Cortex of kidney (tissue), 1 donor: ENCODE measurements at places on chromosomes 4 and X.

DNA sequence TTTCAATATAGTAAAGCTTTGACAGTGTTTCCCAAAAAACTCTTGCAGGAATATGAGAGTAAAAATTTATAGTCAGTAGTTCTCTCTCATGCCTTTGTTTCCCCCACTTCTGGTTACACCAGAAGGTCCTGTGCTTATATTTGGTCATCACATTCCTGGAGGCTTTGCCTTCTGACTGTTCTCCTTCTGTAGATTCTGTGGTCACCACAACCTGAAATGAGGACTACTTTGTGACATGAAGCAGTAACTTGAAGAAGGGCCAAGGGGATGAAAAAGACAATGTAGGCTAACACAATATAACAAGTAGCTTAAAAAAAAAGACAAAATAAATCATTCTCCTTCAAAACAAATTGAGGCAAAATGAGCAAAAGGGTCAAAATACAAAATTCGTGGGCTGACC, 366.2 kb upstream of the NR3C2 start:
- no peak for DNase-seq

DNA sequence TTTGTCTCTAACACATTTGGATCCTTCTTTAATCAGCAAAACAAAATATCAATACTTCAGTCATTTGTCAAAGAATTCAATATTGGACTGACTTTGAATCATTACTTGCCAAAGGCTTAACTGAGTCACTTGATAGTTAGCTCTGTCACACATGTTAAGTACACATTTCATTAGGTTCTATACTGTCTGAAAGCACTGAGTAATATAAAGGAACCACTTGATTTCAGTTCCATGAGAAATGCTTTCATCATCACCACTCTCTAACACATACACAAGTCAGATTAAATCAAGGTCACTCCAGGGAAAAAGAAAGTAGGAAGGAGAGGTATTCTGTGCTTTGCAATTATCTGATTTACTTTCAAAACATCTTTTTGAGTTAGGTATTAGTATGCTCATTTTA, 1233.1 kb downstream of the C4orf33 start:
- DNase-seq: no peak

DNA sequence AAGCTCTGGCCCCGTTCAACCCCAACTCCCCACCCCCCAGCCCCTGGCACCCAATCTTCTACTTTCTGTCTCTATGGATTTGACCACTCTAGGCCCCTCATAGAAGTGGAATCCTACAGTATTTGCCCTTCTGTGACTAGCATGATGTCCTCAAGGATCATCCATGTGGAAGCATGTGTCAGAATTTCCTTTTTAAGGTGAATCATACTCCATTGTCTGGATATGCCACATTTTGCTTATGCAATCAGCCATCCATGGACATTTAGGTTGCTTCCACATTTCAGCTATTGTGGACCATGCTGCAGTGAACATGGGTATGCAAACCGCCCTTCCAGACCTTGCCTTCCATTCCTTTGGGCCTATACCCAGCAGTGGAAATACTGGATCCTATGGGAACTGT, 15.5 kb downstream of the CCNQ start:
- no peak for DNase-seq

- DNase-seq: no peak
Measured at GRCh38 chrX:9171841-9172463, 138.0 kb upstream of the FAM9B start.

DNA sequence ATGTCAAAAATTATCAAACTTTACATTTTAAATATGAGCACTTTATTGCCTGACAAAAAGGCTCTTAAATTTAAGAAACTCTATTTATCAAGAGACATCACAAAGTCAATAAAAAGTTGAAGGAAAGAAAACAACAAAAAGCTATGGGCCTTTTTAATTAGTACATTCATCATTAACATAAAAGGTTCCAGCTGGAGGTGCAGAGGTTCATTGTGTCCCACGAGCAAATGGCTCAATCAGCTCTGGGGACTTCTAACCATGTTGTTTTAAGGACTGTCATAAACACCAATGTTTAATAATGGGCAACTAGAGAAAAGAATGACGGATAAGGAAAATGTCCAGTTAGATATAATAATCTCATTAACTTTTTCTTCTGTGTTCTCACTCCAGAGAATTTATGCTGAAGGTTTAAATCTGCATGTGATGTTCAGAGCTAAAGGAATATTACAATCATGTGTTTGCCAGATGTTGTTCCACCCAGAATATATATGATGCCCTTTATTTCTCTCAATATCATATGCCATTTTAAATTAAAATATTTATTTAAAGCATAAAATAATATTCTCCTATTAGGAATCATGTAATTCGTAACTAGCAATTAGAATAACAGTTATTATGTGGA, 840.3 kb upstream of the ADGRL3 start:
- no peak for DNase-seq

DNA sequence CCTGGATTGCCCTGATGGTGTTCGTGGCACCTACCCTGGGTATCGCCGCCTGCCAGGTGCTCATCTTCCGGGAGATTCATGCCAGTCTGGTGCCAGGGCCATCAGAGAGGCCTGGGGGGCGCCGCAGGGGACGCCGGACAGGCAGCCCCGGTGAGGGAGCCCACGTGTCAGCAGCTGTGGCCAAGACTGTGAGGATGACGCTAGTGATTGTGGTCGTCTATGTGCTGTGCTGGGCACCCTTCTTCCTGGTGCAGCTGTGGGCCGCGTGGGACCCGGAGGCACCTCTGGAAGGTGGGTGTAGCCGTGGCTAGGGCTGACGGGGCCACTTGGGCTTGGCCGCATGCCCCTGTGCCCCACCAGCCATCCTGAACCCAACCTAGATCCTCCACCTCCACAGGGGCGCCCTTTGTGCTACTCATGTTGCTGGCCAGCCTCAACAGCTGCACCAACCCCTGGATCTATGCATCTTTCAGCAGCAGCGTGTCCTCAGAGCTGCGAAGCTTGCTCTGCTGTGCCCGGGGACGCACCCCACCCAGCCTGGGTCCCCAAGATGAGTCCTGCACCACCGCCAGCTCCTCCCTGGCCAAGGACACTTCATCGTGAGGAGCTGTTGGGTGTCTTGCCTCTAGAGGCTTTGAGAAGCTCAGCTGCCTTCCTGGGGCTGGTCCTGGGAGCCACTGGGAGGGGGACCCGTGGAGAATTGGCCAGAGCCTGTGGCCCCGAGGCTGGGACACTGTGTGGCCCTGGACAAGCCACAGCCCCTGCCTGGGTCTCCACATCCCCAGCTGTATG, 1.8 kb downstream of the AVPR2 start:
- DNase-seq: no peak
